A549 treated with ZK216348 at 1 μM for 4 hours (cell line): ENCODE measurements at places on chromosomes 1 and 21. TPM values are rescaled to one million over a fixed set of nuclear protein-coding genes. Genes with fewer than 3 reads are reported as not detected.

Gene CCDC24
- total RNA-seq, result 6.3 to 9.9 TPM (median 7.6 TPM) in 5 replicates

Gene KCNE2
- not detected in 5 replicates for total RNA-seq

Gene HPCA
- total RNA-seq, result 0.25 to 0.42 TPM (median 0.33 TPM) in 5 replicates

Gene AMY1A
- not detected in 5 replicates for total RNA-seq

Gene AKR7A2
- total RNA-seq, result 27.4 to 54.5 TPM (median 50.7 TPM) in 5 replicates
